ENCODE measurements at places on chromosomes 13 and 19. TPM values are rescaled to one million over a fixed set of nuclear protein-coding genes. Genes with fewer than 3 reads are reported as not detected.

Gene BRME1
- polyA plus RNA-seq = 14.7 TPM

Gene RASL11A
- 7.4 TPM for polyA plus RNA-seq

Gene C13orf42
- 0.14 TPM for polyA plus RNA-seq

Gene C1QTNF9B
- 0.66 TPM for polyA plus RNA-seq

Gene MAST1
- polyA plus RNA-seq = 112 TPM

Gene ATP4B
- 1.3 TPM for polyA plus RNA-seq

Measured in spinal cord (tissue), 10 donors.